ENCODE measurements at places on chromosomes 4 and X.

DNA sequence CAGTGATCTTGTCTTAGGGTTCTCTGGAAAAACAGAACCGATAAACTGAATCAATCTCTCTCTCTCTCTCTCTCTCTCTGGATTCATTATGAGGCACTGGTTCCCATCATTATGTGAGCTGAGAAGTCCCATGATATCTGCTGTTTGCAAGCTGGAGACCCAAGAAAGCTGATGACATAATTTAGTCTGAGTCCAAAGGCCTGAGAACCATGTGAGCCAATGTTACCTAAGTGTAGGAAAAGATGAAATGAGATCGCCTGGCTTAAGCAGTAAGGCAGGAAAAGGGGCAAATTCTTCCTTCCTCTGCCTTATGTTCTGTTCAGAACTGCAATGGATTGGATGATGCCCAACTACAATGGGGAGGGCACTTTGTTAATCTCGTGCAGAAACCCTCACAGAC is 207.4 kb downstream of the RBM46 start:
- no peaks in the 10 kb centered on the region for H3K4me1 ChIP-seq
- no peaks in the 10 kb centered on the region for H3K36me3 ChIP-seq
- H3K27me3 ChIP-seq = no peaks in the 10 kb centered on the region
- no peak for DNase-seq
- H3K27ac ChIP-seq = no peak overlapping the region

GRCh38 chrX:118975831-118976598 is 1.6 kb downstream of the LONRF3 start:
- H3K4me3 ChIP-seq = peak overlapping the region; percentile 88
- H3K27me3 ChIP-seq = peaks cover 57% of the 10 kb centered on the region
- peaks cover 7% of the 10 kb centered on the region for H3K4me1 ChIP-seq
- DNase-seq = peak; percentile 40
- H3K36me3 ChIP-seq = peaks cover 2% of the 10 kb centered on the region

DNA sequence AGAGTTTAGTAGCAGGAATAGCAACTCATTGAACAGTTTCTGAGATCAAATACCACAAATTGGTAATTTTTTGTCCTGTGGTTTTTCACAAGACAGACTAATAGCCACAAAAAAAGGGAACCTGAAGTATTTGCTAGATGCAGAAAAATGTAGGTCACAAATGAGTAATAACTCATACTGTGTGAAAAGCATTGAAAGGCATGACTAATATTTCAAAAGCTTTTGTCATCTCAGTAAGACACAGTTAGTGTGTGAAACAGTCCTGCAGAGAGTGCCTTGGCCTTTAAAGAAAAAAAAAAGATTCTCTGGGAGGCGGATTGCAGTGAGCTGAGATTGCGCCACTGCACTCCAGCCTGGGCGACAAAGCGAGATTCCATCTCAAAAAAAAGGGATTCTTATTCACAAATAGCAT is 31.4 kb upstream of the SLC25A31 start:
- no peak for DNase-seq
- H3K36me3 ChIP-seq = no peaks in the 10 kb centered on the region
- peaks cover 2% of the 10 kb centered on the region for H3K27me3 ChIP-seq
- no peak overlapping the region for H3K27ac ChIP-seq
- H3K4me1 ChIP-seq = no peaks in the 10 kb centered on the region
- no peak overlapping the region for H3K4me3 ChIP-seq

- no peaks in the 10 kb centered on the region for H3K36me3 ChIP-seq
- H3K4me3 ChIP-seq = no peak overlapping the region
- no peak overlapping the region for H3K27ac ChIP-seq
- no peaks in the 10 kb centered on the region for H3K4me1 ChIP-seq
- H3K27me3 ChIP-seq = peaks cover 7% of the 10 kb centered on the region
- DNase-seq = no peak
Observed at GRCh38 chr4:139781066-139781465, 115.4 kb downstream of the MGST2 start.

- peaks cover 1% of the 10 kb centered on the region for H3K36me3 ChIP-seq
- no peaks in the 10 kb centered on the region for H3K4me1 ChIP-seq
- no peak for DNase-seq
- H3K27ac ChIP-seq = no peak overlapping the region
Observed at GRCh38 chrX:96907516-96908272, 24.0 kb downstream of the RPA4 start.

DNA sequence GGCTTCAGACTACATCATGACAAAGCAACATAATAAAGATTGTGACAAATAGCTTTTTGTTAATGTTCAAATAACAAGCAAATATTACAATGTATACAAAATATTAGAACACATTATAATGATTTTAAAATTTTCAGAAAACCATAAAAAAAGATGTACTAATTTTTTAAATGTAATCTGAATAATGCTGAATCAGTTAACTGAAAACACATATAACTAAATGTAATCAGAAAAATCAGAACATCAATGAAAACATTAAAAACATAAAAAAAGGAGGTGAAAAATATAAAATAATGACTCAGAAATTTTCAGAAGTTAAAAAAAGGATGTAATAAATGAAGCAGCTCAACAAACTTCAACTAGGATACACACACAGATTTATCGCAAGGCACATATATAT is 53.5 kb downstream of the ZNF721 start:
- no peak overlapping the region for H3K27ac ChIP-seq
- H3K36me3 ChIP-seq = peaks cover 62% of the 10 kb centered on the region
- no peaks in the 10 kb centered on the region for H3K4me1 ChIP-seq

GRCh38 chr4:7336732-7337131 is 98.0 kb downstream of the PSAPL1 start:
- no peak for DNase-seq
- H3K27ac ChIP-seq = no peak overlapping the region
- no peak overlapping the region for H3K4me3 ChIP-seq
- no peaks in the 10 kb centered on the region for H3K4me1 ChIP-seq
- no peaks in the 10 kb centered on the region for H3K27me3 ChIP-seq
- H3K36me3 ChIP-seq = no peaks in the 10 kb centered on the region

DNA sequence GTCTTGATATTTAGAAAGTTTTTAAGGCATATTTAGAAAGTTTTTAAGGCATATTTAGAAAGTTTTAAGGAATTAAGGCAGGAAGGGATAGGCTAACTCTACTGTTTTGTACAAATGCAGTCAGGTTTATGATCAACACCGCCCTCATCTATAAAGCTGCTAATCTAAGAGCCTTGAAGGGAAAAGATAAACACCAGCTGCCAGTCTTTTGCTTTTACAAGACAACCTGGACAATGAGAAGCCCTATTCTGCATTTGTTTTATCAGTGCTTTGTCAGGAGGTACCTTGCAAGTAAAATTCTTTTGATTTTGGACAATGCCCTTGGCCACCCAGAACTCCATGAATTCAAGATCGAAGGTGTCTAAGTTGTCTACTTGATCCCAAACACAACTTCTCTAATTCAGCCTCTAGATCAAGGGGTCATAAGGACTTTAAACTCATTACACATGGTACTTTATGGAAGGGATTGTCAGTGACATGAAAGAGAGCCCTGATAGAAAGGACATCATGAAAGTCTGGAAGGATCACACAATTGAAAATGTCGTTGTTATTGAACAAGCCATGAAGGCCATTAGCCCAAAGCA is 39.8 kb downstream of the IL15 start:
- H3K4me1 ChIP-seq = no peaks in the 10 kb centered on the region
- DNase-seq = no peak
- no peaks in the 10 kb centered on the region for H3K36me3 ChIP-seq
- no peaks in the 10 kb centered on the region for H3K27me3 ChIP-seq

GRCh38 chr4:54400802-54401201 is 171.7 kb downstream of the PDGFRA start:
- H3K36me3 ChIP-seq = no peaks in the 10 kb centered on the region
- no peaks in the 10 kb centered on the region for H3K27me3 ChIP-seq
- no peak overlapping the region for H3K27ac ChIP-seq
- H3K4me3 ChIP-seq = no peak overlapping the region
- no peaks in the 10 kb centered on the region for H3K4me1 ChIP-seq

DNA sequence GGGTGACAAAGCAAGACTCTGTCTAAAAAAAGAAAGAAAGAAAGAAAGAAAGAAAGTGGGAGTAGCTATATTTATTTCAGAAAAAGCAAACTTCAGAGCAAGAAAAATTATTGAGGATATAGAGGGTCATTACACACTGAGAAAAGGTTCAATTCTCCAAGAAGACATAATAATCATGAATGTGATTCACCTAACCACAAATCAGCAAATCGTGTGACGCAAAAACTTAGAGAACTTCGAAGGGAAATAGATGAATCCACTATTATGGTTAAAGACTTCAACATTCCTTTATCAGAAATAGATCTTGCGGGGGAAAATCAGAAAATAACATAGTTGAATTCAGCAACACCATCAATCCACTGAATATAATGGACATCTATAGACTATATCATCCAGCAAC is 219.3 kb upstream of the LDB2 start:
- peaks cover 4% of the 10 kb centered on the region for H3K27me3 ChIP-seq
- no peak for DNase-seq
- no peaks in the 10 kb centered on the region for H3K36me3 ChIP-seq
- H3K4me1 ChIP-seq = no peaks in the 10 kb centered on the region
- no peak overlapping the region for H3K27ac ChIP-seq
- no peak overlapping the region for H3K4me3 ChIP-seq

DNA sequence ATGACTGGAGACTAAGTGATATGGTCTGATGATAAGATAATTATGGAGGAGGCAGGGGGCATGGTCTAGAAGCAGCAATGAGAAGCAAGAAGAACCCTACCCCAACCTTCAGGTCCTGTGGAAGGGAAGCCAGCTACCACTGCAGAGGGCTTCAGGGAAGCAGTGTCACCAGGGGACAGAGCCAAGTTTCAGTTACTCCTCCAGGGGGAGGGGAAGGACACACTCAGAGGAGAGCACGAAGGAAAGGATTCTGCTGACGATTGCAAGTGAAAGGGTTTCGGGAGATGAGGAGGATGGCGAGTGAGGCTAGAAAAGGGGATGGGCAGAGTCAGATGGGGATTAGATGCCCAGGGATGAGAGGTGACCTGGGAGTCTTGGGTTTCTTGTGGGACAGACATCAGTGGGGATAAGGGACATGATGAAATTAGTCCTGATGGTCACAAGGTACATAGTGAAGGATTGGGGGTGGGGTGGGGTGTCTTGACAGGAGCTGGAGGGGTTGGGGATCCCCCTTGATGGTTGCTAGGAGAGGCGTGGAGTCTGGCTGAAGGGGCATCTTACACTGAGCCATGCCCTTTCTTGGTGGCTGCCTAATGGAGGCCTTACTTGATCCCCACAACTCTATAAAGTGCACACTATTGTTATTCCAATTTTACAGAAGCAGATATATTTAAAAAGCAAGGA is 45.4 kb downstream of the TIGD4 start:
- no peaks in the 10 kb centered on the region for H3K36me3 ChIP-seq
- peaks cover 3% of the 10 kb centered on the region for H3K4me1 ChIP-seq
- H3K27ac ChIP-seq = no peak overlapping the region
- no peak overlapping the region for H3K4me3 ChIP-seq
- H3K27me3 ChIP-seq = peaks cover 18% of the 10 kb centered on the region
- DNase-seq = no peak
